ENCODE measurements at places on chromosomes 6 and 20.

GRCh38 chr20:62669249-62669648 lies 26.9 kb downstream of the SLCO4A1 start:
- DNase-seq = no peak

DNA sequence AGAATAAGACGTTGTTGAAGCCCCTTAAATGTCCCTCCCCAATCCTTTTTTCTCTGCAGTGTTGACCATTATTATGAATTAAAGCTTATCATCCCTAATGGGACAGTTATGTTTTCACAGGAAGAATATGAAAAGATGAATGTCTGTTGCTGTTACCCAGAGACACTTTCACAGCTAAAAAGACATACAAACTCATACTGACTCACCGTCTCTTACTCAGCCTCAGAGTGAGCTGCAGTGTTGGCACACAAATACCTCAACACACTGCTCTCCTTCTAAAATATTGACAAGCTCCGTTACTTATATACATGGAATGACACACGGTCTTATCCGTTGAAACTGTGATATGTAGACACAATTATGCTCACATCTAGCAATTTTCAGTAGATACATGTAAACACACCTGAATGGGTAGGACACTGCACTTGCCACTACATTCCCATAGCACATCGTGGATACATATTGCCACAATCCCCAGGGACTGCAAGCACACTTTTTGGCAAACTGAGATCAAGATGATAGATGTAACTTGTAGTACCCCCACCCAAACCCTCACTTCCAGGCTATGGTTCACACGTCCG lies 9.6 kb upstream of the SAPCD1 start:
- no peak for DNase-seq

DNA sequence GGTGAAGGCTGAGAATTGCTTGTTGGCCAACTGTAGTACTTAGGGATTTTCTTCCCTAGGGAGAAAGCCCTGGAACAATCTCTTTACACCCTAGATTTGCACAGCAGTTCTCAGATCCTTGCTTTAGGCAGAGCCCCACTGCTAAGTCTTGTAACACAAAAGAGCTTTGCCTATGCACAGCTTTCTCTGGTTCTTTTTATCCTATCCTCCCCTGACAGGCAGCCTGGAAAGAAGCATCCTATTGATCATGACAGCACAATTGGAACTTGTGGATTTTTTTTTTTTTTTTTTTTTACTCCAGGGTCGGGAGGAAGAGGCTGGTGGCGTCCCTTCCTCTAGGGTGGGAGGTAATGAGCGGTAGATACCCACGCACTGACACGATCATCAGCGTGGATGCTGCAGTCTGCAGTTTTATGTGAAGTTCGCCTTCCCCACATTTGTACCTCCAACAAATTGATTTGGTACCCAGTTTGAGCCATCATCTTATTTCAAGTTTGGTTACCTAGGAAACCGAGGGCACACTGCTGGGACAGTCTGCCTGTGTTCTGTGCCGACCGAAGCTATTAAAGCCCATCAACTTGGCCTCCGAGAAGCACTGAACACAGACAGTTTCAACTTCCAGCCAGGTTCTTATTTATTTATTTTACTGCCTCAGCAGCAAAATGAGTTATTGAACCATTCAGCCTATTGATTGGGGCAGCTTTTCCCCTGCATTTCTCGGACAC lies 110.1 kb downstream of the NRN1 start:
- DNase-seq = no peak

- no peak for DNase-seq
Measured at GRCh38 chr6:133995296-133995695, 42.3 kb downstream of the TBPL1 start.

GRCh38 chr6:151059612-151060095 lies 180.1 kb upstream of the AKAP12 start:
- no peak for DNase-seq

- no peak for DNase-seq
Measured at GRCh38 chr6:138787138-138787537, 8.7 kb upstream of the ECT2L start.

- no peak for DNase-seq
Measured at GRCh38 chr6:170147832-170148708, 142.8 kb downstream of the DLL1 start.

DNA sequence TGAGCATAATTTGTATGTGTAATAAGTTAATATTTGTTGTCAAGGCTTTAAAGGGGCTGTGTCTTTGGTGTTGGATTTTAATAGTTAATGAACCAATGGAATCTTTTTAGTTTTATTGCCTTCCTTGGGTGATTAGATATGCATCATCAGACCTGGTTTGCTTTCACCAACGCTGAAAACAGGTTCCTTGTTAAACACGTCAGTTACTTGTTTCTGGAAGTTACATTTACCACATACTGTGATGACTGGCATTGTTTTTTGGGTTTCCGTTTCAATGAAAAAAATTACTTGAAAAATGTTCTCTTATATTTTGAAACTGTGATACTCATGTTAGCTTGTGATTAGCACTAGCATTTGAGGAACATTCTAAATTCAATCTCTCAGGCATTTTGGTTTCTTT lies 58.6 kb upstream of the RNF144B start:
- no peak for DNase-seq

DNA sequence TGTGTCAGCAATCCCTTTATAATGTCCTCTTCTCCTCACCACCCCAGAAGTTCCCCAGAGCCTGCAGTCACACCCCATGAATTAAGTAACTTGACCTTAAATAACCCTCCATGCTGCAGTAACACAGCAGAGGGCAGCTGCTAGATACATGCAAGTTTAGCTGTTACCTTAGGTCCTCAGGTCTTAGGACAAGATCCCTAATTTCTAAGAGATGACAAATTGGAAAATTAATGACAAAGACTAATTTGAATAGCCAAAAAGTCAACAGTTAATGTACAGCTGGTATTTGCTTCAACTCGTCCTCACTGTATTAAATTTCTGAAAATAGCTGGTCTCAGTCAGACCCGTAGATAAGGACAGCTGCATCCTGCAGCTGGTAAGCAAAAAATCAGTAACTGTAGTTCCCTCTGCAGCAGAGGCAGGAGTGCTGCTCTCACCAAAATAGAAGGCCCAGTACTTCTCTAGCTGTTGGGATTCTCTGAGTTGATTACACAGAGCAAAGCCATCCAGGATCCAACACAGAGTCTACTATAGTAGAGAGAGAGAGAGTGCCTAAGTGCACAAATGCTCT lies 62.4 kb downstream of the TNFRSF21 start:
- DNase-seq = no peak

DNA sequence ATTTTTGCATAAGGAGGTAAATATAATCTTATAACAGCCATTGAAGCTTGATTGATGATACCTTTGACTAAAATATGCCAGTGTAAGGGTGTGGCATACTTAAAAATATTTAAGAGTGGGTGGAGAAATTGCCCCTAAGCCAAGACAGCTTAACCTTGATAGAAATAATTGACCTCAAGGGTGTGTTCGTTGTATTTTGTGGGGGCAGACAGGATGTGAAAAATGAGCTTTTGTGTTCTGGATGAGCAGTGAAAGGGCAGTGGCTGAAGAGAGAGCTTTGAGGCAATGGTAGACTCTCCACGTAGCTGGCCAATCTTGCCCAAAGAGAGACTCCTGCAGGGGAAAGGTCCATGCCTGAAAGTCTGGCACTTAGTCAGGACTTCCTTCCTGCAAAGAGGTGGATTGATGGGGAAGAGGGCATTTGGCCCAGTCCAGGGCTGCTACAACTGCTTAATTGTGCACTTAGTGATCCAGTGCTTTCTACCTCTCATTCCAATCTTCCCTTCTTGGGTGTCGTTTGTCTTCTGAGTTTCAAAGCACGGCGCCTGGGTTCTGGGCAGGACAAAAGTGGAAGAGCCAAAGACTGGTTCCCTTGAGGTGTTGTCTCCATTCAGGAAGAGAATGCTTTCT lies 15.6 kb upstream of the CD109 start:
- DNase-seq = no peak

DNA sequence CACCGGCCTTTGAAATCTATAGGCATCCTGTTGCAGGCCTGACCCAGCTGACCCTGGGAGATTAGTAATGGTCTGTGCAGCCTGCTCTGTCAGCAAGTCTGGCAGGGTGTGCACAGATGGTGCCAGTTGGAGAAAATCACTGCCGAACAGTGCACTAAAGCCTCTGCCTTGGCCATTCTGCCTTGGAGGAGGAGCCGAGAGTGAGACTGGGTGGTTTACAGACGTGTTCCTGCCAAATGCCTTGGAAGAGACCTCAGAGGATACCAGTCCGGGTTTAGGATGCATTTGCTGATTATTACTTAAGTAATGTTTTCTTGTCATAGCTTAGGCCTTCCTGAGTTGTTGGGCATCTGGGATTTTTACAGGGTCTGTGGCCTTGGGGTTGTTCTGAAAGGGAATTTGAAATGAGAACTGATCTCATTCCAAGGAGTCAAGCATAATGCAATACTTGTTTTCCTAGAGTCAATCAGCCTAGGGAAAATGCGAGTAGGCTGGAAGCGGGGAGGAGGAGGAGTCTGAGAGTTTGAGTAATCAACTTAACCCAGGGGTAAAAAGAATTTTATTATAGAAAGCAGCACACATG lies 292.1 kb downstream of the SOX4 start:
- peak; percentile 78 for DNase-seq

DNA sequence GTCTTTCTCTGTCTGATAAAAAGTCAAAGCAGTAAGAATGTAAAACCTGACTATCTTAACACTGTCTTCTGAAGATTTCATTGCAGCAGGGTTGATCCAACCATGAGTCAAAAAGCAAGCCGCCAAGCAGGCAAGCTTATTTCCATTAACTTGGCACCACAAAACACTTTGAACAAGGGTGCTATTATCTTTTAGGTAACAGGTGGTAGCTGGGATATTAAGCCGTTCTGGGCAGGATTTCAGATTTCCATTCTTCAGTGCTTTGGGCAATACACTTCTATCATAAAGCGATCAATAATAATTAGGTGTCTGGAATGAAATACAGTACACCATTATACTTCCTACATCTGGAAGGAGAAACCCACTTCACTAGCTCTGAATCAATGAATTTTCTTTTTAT lies 181.9 kb downstream of the TBC1D7 start:
- no peak for DNase-seq

- DNase-seq = no peak
Measured at GRCh38 chr6:150373260-150373701, 4.5 kb downstream of the IYD start.

GRCh38 chr6:54157405-54157804 lies 46.2 kb downstream of the MLIP start:
- DNase-seq = no peak

- no peak for DNase-seq
Measured at GRCh38 chr6:11076540-11076939, 17.1 kb upstream of the SMIM13 start.

- DNase-seq = no peak
Measured at GRCh38 chr6:47485491-47486135, 8.0 kb downstream of the CD2AP start.

DNA sequence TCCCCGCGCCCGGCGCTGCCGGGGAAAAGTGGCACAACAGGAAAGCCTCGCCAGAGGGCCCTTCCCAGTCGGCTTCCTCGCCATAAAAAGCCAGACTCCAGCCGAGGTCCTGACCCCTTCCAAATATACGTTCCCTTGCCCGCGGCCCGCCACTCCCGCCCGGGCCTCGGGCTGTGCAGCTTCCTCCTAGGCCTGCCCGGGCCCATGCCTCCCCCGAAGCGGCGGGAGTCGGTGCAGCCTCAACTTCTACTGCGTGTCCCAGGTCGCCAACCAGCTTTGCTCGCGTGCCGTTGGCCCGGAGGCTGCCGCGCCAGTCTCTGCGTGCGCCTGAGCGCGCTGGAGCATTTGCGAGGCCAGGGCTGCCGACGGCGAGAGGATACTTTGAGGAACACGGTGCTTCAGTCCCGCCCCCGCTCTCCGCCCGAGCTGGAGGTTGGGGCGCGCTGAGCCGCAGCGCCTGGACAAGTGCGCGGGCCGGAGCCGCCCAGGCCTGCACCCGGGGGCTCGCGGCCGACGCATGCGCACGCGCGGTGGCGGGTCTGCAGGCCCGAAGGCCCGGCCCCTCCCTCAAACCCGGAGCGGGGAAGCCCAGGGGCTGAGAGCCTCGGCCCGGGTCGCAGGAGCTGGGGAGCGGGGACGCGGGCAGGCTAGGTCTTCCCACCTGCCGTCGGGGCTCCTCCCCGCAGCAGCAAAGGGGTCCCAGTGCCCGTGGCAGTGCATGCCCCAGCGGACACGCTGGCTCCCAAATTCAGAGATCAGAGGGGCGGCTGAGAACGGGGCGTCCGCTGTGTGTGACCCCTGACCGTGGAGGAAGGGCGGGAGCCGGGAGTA lies 10.2 kb downstream of the FOXC1 start:
- no peak for DNase-seq

- no peak for DNase-seq
Measured at GRCh38 chr6:107642861-107643328, 153.0 kb downstream of the SOBP start.

DNA sequence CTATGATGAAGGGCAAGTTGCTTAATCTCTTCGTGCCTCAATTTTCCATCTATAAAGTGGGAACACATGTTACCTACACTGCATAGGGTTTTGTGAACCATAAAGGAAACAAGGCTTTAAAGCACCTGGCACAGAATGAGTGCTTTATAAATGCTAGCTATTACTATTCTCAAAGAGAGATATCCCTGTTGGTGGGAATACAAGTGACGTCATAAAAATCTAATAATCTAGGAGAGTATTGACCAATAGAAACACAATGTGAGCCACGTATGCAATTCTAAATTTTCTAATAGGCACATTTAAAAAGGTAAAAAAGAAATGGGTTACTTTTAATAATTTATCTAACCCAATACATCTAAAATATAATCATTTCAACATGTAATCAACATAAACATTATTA lies 316.4 kb downstream of the PTPRT start:
- no peak for DNase-seq

DNA sequence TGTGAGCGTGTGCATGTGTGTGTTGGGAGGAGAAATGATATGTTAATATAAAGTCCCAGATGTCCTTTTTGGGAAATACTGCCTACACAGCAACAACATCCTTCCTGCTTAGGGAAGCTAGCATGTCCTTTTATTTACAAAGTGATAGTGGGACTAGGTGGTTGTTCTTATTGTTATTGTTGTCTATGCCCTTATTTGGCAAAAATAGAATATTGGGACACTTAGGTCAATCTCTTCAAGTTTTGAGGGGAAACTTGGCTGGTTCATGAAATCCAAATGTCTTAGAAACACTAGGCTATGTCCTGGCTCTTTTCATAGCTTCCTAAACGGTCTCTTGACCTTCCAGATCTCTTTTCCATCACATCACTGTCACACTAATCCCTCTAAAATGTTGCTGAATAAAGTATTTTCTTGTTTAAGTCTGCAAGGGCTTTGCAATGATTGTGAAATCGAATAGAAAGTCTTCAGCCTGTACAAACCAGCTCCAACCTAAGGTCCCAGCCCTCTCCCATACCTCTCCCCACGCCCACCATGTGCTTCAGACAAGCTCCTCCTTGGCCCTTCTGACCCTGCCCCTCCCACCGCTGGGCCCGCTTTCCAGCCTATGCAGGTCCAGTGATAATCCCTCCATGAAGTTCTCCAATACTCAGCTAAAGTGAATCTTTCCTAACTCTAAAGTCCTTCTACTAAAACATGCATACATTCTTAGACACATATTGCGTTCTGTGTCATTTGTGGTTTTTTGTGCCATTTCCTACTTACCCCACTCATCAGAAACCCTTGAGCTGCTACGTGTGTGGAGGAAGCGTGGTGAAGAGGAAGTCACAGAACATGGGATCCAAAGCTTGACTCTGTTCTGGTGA lies 205.1 kb downstream of the LY86 start:
- no peak for DNase-seq

GRCh38 chr20:20549704-20550103 lies 162.7 kb downstream of the RALGAPA2 start:
- peak; percentile 5 for DNase-seq
